ENCODE measurements at places on chromosomes 11 and 22.

DNA sequence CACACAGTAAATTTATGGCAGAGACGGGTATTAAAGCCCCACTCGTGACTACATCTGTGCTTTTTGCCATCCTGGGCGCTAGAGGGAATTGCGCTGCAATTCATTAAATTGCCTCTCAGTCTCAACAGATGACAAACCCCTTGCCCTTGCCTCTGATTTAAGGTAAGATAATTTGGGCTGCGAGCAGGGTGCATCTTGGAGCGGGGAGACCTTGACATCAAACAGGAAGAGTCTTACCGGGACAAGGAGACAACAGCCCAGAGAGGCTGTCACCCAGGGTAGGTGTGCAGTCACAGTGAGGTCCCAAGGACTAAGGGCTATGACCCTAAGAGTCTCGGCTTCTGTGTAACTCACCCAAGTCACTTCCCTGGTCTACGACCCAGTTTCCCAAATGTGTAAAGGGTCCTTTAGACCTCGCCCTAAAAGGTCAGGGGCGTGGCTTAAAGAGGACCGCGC, 449 bp upstream of the TOM1 start:
- DNase-seq, result no peak

- no peak for DNase-seq
Measured at GRCh38 chr11:59668188-59668949, 468 bp downstream of the PATL1 start.

DNA sequence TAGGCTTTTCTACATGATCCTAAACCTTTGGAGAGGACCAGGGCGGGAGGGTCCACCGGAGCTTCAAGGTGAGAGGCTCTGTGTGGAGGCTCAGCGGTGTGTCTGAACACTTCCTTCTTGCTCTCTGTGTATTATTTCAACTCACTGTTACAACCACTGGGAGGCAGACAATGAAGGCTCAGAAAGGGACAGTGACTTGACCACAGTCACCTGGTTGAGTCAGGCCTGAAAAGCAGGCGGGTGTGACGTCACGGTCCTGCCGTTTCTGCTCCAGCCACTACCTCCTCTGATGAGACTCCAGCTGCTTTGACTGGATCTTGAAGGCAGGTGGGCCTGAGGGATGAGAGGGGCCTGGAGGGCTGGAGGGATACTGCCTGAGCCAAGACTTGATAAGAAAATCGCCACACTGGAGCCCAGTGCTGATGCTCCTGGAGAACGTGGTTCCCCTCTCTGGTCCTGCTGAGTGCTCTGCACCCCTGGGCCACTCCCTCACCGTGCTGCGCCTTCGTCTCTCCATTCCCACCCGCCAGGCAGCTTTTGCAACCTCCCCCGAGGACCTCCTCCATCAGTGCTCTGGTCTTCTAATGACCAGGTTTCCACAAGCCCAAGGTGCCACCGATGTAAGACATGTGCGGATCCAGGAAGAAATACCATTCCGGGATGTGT, 27.9 kb downstream of the KCNC1 start:
- DNase-seq, result no peak

GRCh38 chr11:19352771-19353160, 112.0 kb upstream of the E2F8 start:
- no peak for DNase-seq

DNA sequence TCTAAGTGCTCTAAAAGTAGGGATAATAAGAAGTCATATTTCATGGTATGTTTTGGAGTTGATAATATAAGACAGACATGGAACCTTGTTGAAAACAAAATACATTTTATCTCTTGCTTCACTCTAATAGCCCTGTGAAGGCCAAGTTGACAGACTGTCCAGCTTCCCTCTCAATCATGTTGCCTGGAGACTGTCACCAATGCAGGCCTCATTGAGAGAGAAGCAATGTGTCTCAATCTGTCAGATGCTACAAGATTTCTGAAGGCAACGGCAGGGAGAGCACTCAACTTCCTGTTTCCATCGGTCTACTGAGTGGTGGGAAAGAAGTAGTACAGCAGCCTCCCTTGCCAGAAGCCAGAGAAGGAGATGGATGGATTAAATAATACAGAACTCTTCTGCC, 23.6 kb upstream of the FJX1 start:
- no peak for DNase-seq

DNA sequence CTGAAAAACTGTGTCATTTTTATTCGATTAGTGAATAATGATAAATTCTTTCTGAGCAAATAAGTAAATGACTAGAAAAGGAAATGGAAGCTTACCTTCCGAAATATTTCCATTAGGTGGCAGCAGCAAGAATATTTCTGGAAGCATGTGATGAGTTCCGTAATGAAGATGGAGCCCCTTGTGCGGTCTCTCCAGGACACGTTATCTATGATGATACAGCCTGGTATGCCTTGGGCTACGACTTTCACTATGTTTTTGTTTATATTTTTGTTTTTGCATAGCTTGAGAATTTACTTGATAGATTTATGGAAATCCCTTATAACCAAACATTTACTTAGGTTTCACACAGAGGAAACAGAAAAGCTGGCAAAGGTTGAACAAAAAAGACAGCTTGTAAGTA, 25.7 kb downstream of the CASP5 start:
- no peak for DNase-seq

Measured in BJ (cell line).